ENCODE measurements at places on chromosomes 2 and 18.

DNA sequence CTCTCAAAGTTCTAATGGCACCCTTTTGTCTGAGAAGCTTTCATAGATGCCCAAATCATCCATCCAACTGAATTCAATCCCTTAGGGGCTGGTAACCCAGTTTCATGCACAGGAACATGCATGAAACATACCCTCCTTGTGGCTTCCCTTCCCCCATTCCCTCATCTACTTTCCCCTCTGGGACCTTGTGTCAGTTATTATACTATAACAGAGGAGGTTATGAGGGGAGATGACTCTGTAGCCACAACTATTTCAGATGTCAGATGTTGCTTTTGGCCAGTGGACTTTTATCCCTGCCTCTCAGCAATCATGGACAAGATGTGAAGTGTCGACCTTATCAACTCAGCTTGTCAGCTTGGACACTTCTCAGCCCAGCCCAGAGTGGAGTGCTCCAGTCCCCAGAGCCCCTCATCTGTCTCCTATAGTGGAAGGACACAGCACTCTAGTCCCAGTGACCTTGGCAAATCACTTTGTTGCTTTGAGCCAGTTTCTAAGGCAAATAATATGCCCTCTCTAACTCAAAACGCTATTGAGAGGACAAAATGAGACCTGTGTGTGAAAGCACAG is 8.4 kb downstream of the DHRS9 start:
- no peak for DNase-seq

GRCh38 chr2:217049422-217049821 is 189.6 kb upstream of the TNP1 start:
- DNase-seq = no peak

DNA sequence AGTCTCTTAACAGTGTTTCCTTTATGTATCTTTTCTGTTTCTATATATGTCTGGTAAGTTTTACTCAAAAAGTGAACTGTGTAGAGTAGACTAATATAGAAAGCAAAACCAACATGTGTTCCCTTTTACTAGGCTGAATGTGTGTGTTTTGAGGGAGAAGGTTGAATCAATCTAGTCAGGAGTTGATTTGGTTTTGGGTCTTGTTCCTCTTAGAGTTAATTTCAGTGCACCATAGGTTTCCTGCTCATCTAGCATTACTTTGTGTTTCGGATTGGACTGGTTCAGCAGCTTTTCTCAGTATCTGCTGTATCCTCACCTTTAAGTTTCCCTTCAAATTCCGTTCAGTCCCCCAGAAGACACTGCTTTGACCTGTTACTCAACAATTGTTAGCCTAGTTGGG is 52.0 kb upstream of the TRIM43 start:
- no peak for DNase-seq

- DNase-seq = no peak
Observed at GRCh38 chr2:96115631-96116423, 544 bp downstream of the ADRA2B start.

- DNase-seq = no peak
Observed at GRCh38 chr2:202237787-202238233, 587 bp downstream of the SUMO1 start.

GRCh38 chr2:121662656-121663055 is 13.4 kb upstream of the CLASP1 start:
- DNase-seq = no peak

- no peak for DNase-seq
Observed at GRCh38 chr2:15154297-15154696, 406.8 kb downstream of the NBAS start.

- no peak for DNase-seq
Observed at GRCh38 chr18:6340121-6340520, 74.6 kb downstream of the L3MBTL4 start.

DNA sequence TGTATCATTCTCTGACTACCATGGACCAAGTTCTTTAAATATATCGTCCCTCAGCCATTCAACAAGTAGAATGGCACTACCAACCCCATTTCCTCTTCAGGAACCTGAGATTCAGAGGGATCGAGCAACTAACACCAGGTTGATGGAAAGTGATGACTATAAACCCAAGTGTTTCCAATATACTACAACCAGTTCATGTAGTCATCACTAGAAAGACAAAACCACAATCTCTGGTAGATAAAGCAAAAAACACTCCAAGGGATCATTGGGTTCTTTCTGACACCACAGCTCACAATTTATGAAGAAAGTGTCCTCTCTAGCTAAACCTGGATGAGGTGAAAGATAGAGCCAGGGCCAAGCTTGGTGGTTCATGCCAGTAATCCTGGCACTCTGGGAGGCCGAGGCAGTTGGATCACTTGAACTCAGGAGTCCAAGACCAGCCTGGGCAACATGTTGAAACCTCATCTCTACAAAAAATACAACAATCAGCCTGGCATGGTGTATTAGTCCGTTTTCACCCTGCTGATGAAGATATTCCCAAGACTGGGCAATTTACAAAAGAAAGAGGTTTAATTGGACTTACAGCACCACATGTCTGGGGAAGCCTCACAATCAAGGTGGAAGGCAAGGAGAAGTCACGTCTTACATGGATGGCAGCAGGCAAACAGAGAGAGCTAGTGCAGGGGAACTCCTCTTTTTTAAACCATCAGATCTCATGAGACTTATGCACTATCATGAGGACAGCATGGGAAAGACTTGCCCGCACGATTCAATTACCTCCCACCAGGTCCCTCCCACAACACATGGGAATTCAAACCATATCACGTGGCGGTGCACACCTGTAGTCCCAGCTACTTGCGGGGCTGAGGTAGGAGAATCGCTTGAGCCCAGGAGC is 2.2 kb downstream of the CD226 start:
- no peak for DNase-seq

DNA sequence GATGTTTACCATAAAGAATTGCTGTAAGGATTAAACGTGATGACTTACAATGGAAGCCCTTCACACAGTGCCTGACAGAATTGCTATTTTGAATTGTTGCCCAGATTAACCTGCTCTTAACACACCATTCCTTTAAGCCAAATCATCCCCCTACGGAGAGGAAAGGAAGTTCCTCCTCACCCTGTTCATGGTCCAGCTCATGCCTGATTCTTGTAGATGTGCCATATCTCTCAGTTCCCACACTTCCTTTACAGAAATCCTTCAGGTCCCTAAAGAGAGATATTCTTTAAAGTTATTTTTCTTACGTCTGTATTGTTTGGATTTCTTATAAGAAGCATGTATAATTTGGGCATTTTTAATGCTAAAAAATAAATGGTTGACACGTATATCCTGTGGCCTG is 127.5 kb upstream of the DAPL1 start:
- no peak for DNase-seq

- DNase-seq = no peak
Observed at GRCh38 chr18:42001801-42002200, 46.8 kb downstream of the PIK3C3 start.

DNA sequence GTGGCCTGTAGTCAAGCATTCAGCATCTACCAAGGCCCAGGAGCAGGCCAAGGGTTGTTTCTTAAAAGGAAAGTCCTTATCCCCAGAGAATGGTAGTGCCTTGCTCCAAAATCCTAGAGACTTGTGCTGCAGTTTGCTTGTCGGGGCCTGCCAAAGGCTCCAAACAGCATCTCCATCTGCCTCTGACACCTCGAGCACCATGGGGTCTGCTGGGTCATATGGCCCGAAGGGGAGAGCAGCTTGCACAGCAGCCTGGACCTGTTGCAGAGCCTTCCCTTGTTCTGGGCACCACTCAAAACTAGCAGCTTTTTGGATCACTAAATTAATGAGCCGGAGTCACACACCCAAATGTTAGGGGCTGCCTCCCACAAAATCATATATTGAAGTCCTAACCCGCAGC is 35.7 kb downstream of the GNAL start:
- DNase-seq = no peak

DNA sequence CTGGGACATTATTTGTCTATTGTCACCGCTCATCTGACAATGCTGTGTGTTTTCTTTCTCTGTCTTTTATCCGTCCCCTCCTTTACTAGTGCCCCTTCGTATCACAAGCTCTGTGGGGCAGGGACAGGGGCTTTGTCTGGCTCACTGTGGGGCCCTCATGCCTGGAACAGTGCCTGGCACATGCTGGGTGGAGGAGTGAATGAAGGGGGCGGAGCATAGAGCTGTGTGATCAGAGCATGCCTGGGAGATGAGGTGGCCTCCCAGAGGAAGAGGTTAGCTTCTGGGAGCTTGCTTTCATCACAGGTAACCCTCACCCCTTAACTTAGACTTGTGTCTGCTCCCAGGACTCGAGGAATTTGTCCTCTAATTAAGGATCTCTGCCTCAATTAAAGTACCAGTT is 16.4 kb downstream of the MTCL1 start:
- DNase-seq = no peak

GRCh38 chr18:3002732-3003131 is 10.2 kb downstream of the LPIN2 start:
- no peak for DNase-seq

GRCh38 chr2:68829749-68830148 is 41.4 kb downstream of the BMP10 start:
- no peak for DNase-seq

DNA sequence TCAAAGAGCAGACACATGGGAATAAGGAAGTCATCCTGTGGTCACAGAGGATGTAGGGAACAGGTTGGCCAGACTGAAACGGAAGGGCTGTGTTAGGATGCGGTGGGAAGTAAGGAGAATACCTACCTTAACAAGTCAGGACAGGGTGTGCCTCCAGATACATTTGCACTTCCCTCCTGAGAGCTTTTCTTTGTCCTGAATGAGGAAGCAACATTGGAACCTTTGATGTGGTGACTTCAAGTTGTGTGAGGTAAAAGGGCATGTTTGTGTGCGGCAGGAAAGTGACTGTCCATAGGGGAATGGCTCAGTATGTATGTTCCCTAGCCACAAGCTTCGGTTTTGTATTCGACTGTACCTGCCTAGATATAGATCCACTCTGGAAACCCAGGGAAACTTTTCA is 24.9 kb upstream of the LRRTM1 start:
- DNase-seq = no peak

DNA sequence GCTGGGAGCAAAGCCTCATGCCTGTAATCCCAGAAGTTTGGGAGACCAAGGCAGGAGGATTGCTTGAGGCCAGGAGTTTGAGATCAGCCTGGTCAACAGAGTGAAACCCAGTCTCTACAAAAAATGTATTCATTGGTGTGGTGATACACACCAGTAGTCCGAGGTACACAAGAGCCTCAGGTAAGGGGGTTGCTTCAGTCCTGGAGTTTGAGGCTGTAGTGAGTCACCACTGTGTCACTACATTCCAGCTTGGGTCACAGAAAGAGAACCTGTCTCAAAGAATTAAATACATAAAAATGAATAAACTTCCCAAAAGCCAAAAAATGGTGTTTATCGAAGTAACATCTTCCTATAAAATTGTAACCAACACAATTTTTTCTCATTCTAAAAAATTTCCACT is 568.1 kb upstream of the LINC00305 start:
- DNase-seq = no peak

DNA sequence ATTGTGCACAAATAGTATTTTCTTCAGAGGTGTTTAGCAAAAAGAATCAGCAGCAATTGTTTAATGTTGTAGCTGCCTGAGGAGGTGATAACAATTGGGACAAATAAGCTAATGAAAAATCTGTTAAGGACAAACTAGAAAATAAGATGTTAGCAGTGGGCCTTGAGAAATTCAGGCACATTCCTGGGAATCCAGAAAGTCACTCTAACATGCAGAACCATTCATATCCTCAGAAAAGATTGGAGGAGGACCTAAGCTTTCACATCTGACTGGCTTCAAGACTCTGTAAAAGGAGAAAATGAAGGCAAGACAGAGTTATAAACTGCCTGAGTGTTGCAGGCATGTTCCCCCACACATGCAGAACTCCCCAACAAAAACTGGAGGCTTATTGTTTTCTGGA is 353.5 kb upstream of the RGPD4 start:
- no peak for DNase-seq

DNA sequence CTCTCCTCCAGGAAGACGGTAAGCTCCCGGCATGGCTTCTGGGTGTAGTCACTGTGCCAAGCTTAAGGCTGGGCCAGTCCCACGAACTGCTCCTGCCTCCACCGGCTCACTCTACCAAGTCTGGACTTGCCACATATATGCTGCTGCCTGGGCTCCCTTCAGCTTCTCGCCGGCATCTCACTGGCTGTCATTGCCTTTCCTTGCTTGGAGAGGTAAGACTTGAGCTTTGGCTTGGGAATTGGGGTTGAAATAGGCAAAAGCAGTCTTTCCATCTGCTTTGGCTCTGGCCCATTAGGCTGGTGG is 481.0 kb downstream of the TGIF1 start:
- DNase-seq = no peak

- no peak for DNase-seq
Observed at GRCh38 chr2:39933196-39933595, 154.1 kb upstream of the THUMPD2 start.

- DNase-seq = no peak
Observed at GRCh38 chr18:14100503-14101286, 31.5 kb downstream of the ZNF519 start.

GRCh38 chr18:40210696-40211095 is 1744.3 kb upstream of the PIK3C3 start:
- DNase-seq = no peak

GRCh38 chr2:163198007-163198406 is 359.4 kb upstream of the KCNH7 start:
- no peak for DNase-seq

GRCh38 chr18:65259403-65259802 is 491.4 kb upstream of the CDH7 start:
- no peak for DNase-seq

DNA sequence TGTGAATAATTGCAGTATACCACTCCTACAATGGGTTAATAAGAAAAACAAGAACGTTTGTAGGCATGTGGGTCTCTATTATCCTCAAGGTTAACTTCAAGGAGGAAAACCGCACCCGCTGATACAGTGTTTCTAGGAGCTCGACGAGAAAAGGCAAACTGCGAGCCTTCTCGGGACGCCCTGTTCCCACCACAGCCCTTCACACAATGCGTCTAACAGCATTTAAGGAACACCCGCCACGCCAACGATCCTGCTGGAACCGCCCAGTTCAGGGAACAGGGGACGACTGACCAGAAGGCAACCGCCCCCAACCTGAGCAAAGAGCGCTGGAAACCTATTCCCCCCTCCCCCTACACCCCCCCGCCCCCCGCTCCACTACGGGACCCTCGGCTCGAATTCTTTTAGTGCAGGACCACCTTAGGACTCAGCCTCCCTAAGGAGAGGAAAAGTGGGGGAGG is 710 bp upstream of the TMSB10 start:
- peak; percentile 22 for DNase-seq
